ENCODE measurements at places on chromosomes 5 and 9. TPM values are rescaled to one million over a fixed set of nuclear protein-coding genes. Genes with fewer than 3 reads are reported as not detected.

ALDH1A1 gene
- total RNA-seq = 212 TPM

FANCC gene
- 13.5 TPM for total RNA-seq

FGF18 gene
- total RNA-seq = 4.2 TPM

NKD2 gene
- total RNA-seq = 64.4 TPM

All from upper lobe of right lung (tissue), 1 donor.